Stimulated activated CD4-positive, alpha-beta T cell treated with anti-CD3 and anti-CD28 coated beads, Interleukin-12 subunit alpha, Interleukin-12 subunit beta, amount 100 ng/mL, for 48 hours (primary cell): ENCODE measurements at places on chromosomes 12 and 14.

DNA sequence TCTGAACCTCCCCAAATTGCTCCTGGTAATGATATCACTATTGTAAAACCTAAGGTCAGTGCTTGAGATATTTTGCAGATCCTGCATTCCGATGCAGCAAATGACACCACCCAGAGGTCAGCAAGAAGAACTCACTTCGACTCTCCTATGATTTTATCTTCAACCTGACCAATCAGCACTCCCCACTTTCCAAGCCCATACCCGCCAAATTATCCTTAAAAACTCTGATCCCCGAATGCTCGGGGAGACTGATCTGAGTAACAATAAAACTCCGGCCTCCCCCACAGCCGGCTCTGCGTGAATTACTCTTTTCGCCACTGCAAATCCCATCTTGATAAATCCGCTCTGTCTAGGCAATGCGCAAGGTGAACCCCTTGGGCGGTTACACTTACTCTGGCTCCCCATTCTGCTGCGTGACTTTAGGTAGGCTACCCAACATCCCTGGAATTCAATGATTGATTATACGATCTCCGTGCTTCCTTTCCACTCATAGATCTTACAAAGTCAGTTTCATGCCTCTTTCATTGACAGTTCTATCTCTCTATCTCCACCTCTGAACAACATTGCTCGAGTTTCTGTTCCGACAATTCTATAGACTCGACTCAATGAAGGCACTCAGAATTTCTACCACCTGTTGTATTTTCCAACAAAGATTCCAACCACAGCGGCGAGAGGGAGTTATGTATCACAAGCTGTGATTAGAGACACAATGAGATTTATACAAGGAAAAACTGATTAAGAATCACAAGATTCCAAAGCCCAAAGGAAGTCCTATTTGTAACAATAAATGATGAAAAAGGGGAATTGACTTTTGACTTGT is 939 bp downstream of the NPC2 start:
- no peak for DNase-seq

DNA sequence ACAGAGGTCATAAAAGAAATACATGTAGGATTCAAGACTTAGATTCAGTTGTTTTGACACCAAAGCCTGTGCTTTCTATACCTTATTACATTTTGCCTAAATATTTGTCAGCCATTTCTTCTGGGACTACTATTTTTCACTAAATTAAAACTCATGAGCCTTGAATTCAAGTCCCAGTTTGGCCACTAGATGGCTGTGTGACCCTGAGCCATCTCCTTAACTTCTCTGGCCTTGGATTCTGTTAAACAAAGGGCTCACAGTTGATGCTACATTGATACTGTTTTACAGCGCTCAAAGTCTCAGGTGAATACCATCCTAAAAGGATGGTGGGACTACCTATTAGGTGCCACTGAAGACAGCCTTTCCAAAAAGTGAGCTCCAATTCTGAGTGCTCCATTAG is 39.6 kb upstream of the CCDC198 start:
- no peak for DNase-seq

GRCh38 chr12:124401704-124402221 is 106.9 kb downstream of the RFLNA start:
- no peak for DNase-seq

- DNase-seq = no peak
Observed at GRCh38 chr12:2268471-2269286, 215.9 kb downstream of the CACNA1C start.

GRCh38 chr12:5088586-5089264 is 45.0 kb downstream of the KCNA5 start:
- DNase-seq = no peak

DNA sequence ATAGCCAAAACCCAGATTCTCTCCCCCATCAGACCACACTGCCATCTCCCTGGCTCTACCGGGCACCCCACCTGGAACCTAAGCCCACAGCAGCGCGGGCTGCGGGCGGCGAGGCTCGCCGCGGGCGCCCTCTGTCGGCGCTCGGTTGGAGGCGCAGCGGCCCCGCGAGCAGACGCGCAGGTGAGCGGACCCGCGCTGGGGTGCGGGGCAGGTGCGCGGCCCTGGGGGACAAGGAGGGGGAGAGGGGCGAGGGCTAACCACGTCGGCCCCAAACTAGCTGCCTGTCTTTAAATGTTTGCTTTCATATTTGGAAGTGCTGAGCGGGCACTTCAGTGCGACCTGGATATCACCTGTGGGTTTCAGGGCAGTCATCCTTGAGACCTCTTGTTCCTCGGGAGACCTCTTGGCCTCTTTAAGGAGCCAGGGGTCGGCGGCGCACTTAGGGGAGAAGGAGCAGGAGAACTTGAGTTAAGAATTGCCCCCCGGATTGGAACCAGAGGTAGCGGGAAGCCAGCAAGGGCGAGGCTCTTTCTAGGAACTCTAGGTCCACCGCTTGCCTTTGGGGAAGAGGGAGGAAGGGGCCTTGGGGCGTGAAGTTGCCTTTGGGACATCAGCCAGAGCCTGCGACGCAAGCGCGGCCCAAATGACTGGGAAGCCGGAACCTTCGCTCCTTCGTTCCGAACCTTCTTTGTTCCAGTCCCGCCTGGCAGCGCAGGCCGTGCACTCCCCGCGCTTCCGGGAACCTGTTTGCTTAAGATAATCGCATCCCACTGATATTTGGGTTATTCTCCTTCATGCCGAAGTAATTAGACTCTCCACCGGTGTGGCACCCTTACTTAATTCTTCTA is 78.7 kb downstream of the NEDD1 start:
- peak; percentile 3 for DNase-seq

DNA sequence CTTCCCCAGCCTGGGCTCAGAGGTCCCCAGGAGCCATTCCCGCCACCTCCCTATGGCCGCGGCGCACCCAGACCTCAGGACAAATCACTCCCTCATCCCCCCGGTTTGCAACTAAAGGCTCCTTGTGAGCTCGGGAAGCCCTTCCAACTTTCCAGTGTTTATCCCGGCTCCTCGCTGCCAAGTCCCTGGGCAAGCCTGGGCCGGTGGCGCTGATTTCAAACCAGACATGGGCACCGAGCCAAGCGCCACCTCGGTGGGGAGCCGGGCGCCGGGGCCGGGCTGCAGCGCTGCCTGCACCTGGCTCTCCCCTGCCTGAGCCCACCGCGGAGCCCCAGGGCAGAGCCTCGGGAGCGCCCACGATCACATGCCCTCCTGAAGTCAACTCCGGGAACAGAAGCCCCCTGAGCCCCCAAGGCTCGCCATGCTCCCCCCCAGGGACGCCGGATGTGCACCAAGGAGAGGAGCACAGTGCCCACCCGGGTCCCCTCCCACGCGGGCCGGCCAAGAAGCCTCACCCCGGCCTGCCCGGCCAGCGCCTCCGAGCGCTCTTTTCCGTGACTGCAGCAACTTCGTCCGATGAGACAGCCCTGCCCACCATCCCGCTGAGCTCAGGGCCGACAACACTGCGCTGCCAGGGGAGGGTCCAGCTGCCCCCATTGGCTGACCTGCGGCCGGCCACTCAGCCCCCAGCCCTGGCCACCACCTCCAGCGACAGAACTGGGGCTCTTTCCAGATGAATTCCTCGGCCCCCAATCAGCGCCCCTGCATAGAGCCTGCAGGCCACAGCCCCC is 50.0 kb downstream of the NCOR2 start:
- DNase-seq = no peak

DNA sequence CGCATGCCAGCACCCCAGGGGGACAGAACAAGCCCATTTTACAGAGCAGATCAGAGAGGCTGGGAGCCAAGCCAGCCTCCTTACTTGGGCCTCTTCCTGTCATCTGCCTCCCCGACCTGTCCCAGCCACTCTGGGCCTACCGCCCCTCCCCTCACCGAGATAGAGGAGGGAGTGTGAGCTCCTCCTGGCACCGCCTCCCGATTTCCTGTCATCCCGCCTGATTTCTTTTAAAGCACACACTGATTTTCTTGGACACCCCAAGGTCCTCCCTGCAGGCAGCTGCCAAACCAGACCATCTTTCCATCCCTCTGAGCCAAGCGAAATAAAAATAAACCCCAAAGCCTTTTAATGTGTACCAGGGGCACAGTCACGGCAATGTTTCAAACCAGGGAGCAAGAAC is 108.4 kb downstream of the RFLNA start:
- no peak for DNase-seq

- DNase-seq = no peak
Observed at GRCh38 chr12:9883175-9883574, 1.9 kb downstream of the KLRF2 start.
